Pancreas (tissue), 10 donors: ENCODE measurements at places on chromosomes 11 and 22. TPM values are rescaled to one million over a fixed set of nuclear protein-coding genes. Genes with fewer than 3 reads are reported as not detected.

KRTAP5-1 gene
- total RNA-seq = not detected

SAA4 gene
- not detected for total RNA-seq

CCDC82 gene
- total RNA-seq = 5.5 TPM

MRE11 gene
- total RNA-seq = 7.4 TPM

TMEM258 gene
- 100 TPM for total RNA-seq

SDHAF2 gene
- total RNA-seq = 15.2 TPM

TRIM51 gene
- not detected for total RNA-seq

GGT5 gene
- 4.6 TPM for total RNA-seq

PNPLA3 gene
- 0.17 TPM for total RNA-seq

SLC3A2 gene
- 331 TPM for total RNA-seq

TBC1D10A gene
- total RNA-seq = 7.3 TPM

SMIM35 gene
- total RNA-seq = not detected

SPDYC gene
- total RNA-seq = not detected

NTM gene
- 0.28 TPM for total RNA-seq

NPAS4 gene
- total RNA-seq = not detected

NCAM1 gene
- total RNA-seq = 1.7 TPM

TBX10 gene
- not detected for total RNA-seq

OR6A2 gene
- 0.14 TPM for total RNA-seq

ANKK1 gene
- total RNA-seq = 0.23 TPM

CCDC179 gene
- not detected for total RNA-seq

NOX4 gene
- 1.1 TPM for total RNA-seq

WNT11 gene
- 6.7 TPM for total RNA-seq

LARGE2 gene
- 20.4 TPM for total RNA-seq

ARHGAP20 gene
- 0.49 TPM for total RNA-seq

THRSP gene
- total RNA-seq = not detected

GPR152 gene
- total RNA-seq = not detected

IRAG1 gene
- total RNA-seq = 0.59 TPM

CHADL gene
- 1.7 TPM for total RNA-seq

CD82 gene
- total RNA-seq = 27.9 TPM

TMPRSS5 gene
- total RNA-seq = 0.59 TPM

CACNA1I gene
- 0.06 TPM for total RNA-seq

TMEM9B gene
- total RNA-seq = 22.4 TPM

NLRP6 gene
- total RNA-seq = 0.19 TPM

C1QTNF6 gene
- total RNA-seq = 3.3 TPM

LINC01488 gene
- not detected for total RNA-seq
